ENCODE measurements at places on chromosomes 7 and 10. TPM values are rescaled to one million over a fixed set of nuclear protein-coding genes. Genes with fewer than 3 reads are reported as not detected.
A peak's percentile ranks its signal among the peaks of the same experiment; 100 is the strongest.

The PSMG3 gene
- total RNA-seq: 50.7 TPM

The SPDYE11 gene
- not detected for total RNA-seq

DNA sequence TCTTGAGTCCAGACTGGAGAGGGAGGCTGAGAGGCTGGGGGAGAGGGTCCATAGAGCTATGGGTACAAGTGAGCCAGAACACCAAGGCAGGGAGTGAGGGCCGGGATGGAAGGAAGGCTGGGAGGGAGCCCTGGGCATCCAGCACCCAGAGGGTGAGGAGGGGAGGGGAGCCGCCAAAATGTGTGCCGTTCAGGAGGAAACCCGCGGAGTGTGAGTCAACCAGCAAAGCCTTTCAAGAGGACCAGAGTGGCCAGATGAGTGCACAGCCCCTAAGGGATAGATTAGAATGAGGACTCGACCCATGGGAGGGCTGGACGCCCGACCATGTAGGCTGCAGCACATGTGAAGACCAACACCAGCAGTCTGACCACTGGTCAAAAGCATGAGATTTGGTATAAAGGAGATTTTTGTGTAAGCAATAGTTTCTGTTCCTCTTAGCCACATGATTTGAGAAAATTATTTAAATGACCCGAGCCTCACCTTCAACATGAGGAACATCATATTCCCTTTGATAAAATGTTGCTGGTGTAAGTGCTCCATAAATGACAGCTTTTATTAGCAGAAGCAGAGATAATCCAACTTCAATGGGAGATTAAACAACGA is 179.7 kb upstream of the GRB10 start:
- DNase-seq: no peak

- peak; percentile 86 for DNase-seq
Measured at GRCh38 chr7:150378115-150378852, 846 bp upstream of the ZNF775 start.

DNA sequence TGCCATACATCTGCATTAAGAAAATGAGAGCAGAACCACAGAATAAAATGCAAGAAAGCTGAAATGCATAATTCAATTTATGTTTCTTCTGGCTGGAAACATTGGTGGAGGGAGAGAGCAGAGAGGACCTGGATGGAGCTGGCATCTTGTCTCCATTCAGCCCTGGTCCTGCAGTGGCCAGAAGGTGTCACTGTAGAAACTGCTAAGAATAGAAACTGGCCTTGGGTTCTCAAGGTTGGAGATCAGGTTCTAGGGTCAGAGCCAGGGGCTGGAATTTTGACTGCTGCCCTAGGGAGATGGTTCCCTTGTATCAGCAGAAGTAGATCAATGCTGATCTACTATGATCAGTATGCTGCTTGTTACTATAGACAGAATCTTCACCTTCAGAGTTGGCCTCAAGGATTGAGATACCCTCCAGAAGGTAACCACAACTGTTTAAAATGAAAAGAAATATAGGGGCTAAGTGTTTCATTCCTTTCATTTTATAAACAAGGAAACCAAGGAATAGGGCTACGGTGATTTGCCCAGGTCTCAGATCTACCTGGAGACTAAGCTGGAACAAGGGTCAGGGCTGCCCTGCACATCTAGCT is 13.1 kb downstream of the TAS2R41 start:
- peak; percentile 48 for DNase-seq

- no peak for DNase-seq
Measured at GRCh38 chr10:52483587-52483986, 169.5 kb downstream of the DKK1 start.

- DNase-seq: no peak
Measured at GRCh38 chr7:12470930-12471329, 67.3 kb upstream of the VWDE start.

Data from WTC11 (cell line).